ENCODE measurements at places on chromosomes 2 and 18.

DNA sequence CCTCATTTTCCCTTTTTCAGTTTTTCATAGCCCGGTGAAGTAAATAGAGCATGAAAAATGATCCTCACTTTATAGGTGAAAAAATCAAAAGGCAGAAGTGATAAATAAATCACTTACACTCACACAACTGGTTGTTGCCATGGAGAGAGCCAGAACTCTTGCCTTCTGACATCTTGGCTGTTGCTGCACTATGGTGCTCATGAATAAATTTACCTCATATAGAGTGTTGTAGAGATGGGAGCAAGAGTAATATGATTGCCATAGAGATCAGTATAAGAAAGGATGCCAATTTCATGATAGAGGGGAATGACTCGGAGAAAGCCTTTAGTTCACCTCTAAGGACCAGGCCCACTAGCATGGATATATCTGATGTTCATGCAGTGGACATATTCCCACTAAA, 82.5 kb upstream of the TMEM178A start:
- no peak for DNase-seq

GRCh38 chr18:76426737-76427305, 68.2 kb downstream of the ZNF516 start:
- peak; percentile 32 for DNase-seq

DNA sequence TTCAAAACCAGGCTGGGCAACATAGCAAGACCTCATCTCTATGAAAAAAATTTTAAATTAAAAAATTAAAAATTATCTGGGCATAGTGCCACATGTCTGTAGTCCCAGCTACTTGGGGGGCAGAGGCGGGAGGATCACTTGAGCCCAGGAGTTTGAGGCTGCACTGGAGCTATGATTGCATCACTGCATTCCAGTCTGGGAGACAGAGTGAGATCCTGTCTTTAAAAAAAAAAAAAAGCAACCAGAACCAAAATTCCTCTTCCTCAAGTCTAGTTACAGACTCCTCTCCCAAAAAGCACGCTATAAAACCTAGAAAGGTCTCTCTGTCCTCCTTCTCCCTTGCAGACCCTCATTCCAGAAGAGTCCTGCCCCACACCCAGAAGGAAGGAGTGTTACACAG, 23.9 kb downstream of the TNFAIP6 start:
- no peak for DNase-seq

GRCh38 chr18:40346146-40346545, 1608.9 kb upstream of the PIK3C3 start:
- DNase-seq = no peak

DNA sequence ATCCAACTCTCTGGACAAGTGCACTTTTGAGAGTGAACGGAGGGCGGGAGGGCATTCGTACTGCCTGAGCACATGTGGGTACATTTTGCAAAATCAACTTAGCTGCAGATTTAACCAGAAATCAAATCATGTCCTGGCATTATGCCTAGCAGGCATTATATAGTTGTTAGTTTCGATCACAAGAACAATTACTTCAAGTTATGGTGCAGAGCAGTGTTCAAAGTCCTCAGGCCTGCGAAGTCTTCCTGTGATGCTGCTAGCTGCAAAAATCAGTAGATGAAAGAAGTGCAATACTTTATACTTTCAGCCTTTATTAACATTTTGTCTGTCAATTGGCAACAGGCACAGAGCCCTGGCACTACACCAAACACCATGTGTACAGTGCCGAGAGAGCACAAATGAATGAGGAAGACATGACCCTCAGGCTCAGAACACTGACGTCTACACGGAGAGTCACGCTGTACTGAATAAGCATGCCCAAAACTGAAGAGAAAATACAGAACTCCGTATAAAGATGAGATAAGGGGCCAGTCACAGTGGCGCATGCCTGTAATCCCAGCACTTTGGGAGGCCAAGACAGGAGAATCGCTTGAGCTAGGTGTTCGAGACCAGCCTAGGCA, 92.1 kb upstream of the CREB1 start:
- no peak for DNase-seq

- no peak for DNase-seq
These were observed 33.2 kb upstream of the KCNJ13 start for GRCh38 chr2:232809349-232810124.

GRCh38 chr2:149075853-149076252, 37.4 kb downstream of the LYPD6B start:
- DNase-seq = no peak

GRCh38 chr18:41643427-41643826, 311.6 kb upstream of the PIK3C3 start:
- no peak for DNase-seq

DNA sequence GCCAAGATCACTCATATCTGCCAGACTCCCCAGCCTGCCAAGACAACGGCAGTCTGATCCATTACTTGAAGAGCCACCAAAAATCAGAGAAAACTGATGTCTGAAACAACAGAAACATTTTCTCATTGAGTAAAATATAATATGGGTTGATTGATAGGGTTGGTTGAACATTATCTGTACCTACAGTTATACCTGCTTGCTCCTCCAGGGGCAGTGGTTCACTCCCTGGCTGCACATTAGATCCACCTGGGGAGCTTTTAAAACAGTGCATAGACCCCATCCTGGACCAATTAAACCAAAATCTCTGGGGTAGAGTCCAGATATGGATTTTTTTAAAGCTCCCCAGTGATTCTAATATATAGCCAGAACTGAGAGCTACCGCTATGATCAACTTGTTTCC, 43.6 kb upstream of the SLC14A2 start:
- no peak for DNase-seq

DNA sequence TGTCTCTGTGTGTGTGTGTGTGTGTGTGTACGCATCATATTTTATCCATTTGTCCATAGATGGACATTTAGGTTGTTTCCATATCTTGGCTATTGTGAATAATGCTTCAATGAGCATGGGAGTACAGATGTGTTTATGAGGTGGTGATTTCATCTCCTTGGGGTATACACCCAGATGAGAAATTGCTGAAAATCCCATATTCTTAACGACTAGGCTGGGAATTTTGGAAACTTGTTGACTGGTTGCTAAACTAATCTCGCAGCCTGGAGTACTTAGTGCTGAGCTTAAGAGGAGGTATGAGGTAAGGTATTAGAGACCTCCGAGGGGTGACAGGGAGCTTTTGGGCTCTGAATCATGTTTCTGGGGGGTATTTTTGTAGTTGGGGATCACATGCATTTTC, 66.0 kb upstream of the SPRED2 start:
- DNase-seq = no peak
